ENCODE measurements at places on chromosomes 5 and 9.

GRCh38 chr5:100904259-100904861, 1.3 kb upstream of the ST8SIA4 start:
- no peak for DNase-seq

DNA sequence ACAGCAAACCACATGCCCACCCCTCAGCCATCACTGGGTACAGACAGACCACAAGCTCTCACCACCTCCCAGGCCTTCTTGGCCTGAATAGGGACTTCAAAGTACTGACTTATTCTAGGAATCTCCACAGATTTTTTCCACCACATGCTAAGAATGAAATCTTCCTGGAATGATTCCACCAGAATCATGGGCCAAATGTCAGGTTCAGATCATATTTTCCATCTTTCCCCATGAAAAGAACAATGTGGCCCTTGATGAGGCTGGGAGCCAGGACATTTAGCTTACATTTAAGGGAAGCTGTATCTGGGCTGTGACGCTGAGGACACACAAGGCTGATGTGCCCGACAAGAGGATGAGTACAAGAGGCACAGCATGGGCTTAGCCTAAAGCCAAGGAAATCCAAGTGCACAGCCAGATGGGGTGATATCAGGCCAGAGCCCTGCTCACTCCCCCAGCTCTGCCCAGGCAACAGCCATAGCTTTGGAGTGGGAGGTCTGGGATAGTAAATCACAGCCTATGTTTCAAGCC, 28.1 kb downstream of the ACSL6 start:
- DNase-seq: peak; percentile 6

- DNase-seq: no peak
Observed at GRCh38 chr5:138605254-138605972, 30.2 kb upstream of the HSPA9 start.

GRCh38 chr9:133844398-133844784, 106.2 kb upstream of the SARDH start:
- DNase-seq: no peak

DNA sequence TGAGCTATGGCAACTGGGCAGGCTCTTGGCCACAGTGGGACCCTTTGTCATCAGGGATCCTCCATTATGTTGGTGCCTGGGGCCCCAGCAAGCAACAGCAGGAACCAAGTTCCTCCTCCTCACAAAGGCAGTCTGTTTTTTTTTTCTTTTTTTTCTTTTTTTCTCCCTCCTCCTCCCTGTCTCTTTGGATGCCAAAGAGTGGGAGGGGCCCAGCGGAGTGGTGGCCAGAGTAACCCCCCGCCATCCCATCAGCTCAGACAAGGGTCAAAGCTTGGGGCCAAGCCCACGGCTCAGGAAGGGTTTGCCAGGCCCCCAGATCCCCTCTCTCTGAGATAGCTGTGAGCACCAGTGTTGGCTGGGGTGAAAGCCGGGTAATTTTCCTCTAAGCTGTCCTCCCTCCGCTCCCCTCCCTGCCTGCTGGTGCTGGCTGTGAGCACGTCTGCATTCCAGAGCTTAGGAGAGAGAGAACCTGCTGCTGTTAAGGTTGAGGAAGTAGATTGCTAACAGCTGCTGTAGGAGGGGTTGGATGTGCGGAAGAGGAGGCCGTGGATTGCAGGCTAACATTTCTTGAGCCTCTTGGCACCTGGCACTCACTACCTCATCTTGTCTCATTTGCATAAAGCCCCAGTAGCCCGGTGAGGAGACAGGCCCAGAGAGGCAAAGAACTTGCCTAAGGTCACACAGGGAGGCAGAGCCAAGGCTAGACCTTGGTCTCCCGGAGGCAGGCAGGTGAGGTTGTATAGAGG, 21.2 kb downstream of the GSN start:
- peak; percentile 86 for DNase-seq

DNA sequence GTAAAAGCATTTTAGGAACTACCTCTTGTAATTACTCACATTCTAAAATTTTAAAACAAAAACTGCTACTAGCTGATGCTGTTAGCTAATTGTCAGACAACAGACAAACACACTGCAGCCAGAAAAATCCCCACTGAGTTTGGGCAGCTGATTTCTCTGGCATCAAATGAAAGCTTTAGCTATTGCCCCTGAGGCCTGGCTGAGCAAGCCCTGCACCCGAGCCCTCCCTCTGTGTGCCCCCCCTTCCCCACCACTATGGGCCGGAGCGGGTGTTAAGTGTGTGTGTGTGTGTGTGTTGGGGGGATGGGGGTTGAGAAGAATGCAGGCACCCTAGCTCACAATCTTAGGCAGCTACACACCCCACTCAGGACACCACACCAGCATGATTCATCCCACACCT, 2.4 kb downstream of the NEUROG1 start:
- no peak for DNase-seq

- DNase-seq: peak; percentile 43
Observed at GRCh38 chr5:218457-219291, 554 bp downstream of the SDHA start.

DNA sequence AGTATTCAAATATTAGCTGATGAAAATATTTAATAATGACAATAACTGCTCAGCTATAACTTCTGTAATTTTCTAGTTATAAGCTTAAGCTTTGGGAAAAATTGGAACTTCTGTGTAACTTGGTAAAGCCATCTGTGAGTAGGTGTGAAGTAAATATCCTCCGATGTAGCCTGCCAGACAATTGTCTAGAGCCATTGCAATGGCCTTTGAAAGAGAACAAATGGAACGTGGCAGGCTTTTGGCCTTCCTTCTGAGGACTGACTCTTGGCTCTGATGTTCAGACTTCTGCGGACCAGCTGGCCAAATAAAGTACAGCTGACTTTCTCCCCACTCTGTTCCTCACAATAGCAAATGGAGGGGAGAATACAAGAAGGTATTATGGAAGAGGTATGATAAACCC, 203.4 kb upstream of the NMUR2 start:
- DNase-seq: no peak

DNA sequence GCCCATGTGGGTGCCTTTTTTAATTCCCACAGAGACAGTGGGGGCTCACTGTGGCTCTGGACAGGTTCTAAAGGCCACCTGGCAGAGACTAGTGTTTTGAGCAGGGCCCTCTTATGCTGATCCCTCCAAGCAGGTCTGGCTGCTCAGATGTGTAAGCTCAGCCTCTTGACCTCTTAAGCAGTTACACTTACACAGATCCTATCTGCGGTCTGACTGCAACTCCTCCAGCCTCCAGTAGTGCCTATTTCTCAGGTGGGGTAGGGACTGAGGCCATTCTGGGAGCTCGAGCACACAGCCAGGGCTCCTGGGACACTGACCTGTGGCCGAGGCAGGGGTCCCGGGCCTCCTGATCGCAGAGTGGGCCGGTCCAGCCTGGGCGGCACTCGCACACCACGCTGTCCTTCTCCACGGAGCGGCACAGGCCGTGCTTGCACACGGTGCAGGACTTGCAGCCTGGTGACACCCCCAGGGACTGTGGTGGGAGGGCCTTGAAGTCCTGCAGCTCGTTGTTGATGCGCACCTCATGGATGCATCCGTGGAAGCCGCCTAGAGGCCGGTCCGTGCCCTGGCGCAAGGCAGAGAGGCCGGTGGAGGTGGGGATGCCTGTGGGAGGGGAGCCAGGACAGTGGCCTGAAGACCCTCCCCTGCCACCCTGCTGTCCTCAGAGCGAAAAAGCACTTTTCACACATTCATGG, 91.9 kb upstream of the PANK3 start:
- no peak for DNase-seq

- DNase-seq: no peak
Observed at GRCh38 chr9:128159522-128159783, 612 bp upstream of the BBLN start.

DNA sequence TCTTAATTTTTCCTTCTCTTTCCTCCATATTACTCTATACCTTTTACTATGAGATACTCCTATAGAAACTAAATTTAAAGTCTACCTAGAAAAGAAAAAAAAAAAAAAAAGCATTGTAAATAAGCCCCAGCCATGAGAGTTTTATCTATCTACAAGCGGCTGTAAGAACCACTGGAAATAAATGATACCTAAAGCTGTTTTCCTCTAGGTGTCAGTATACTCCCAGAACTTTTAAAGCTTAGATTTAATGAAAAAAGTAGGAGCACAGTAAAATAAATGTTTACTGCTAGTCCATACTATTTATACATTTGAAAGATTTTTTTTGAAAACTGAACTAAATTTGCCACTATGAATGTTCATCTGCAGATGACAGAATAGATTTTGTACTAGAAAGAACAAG, 26.2 kb downstream of the TYRP1 start:
- peak; percentile 64 for DNase-seq

GRCh38 chr5:173671121-173671949, 54.9 kb upstream of the BOD1 start:
- no peak for DNase-seq

- DNase-seq: peak; percentile 27
Observed at GRCh38 chr5:179343719-179344430, 1.4 kb downstream of the ADAMTS2 start.

GRCh38 chr9:93008457-93008856, 50.0 kb upstream of the SUSD3 start:
- no peak for DNase-seq

- no peak for DNase-seq
Observed at GRCh38 chr5:1291611-1292080, 3.2 kb downstream of the TERT start.

- no peak for DNase-seq
Observed at GRCh38 chr5:160311491-160312133, 752 bp downstream of the CCNJL start.

DNA sequence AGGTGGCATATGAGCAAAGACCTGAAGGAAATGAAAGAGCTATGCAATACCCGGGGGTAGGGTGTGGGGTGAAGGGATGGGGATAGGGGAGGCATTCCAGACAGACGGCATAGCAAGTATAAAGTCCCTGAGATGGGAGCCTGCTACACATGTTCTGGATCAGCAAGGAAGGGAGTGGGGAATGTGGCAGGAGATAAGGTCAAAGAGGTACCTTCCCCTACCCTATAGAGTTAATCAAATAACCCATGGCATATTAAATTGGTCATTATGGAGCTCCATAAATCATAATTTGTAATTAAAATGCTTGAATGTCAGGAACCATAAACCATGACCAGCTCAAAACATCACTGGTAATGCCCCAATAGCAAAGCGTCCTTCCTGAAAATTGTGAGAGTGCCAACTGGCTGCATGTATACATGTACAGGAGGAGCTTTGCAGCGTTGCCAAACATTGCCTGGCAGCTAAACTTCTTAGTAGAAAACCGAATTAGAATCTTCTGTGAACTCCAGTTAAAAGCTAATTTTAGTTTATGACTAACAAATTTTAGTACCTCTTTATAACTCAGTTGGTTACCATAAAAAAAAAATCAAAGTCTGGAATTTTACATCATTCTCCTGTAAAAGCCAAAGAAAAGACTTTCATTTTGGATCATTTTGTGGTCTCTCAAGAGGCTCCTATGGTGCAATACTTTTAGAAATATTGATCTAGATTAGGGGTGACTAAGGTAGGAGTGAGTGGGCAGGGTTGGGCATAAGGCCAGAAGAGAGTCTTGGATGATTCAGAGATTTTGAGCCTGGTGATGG, 4.7 kb downstream of the DNAI1 start:
- DNase-seq: peak; percentile 91

DNA sequence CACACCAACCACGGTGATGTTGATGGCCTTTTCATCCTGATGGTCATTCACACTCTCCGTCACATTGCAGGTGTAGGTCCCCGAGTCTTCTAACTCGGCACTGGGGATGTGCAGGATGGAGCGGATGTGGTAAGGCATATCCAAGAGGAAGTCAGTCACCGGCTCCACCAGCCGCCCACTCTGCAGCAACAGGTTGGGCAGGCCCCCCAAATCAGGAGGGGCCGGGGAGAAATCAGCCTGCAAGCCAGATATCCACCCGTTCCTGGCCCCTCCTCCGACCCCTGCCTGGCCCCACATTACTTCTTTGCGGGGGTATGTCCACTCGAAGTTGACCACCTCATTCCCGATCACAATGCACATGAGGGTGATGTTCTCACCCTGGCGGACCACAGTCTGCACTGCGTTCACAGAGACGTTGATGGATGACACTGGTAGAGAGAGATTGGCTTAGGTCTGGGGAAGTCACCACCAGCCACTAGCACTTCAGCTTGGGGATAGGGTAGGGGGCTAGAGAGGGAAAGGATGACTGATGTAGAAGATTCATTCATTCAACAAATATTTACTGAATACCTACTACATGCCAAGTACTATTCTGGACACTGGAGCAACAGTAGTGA, 22.0 kb downstream of the PDGFRB start:
- no peak for DNase-seq

DNA sequence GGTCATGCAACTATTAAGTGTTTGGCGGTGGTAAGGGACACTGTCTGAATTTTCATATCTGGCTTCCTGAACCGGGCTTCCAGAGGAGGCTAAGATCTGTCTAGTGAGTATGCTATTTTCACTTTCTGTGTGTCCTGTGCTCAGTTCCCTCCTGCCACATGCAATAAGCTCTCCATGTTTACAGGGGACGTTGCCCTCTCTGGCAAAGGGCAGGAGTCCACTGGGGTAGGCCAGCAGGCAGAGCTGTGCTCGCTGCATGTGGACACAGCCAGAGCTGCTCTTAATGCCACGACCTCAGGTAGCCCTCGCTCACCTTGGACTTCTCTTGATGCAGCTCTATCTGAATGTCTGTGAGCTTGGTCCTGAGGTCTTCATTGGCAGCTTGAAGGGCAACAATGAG, 111.2 kb downstream of the JAKMIP2 start:
- DNase-seq: no peak

- DNase-seq: no peak
Observed at GRCh38 chr5:177233206-177233605, 70.3 kb downstream of the RAB24 start.

GRCh38 chr9:93922535-93922934, 32.6 kb downstream of the BARX1 start:
- DNase-seq: no peak

GRCh38 chr9:129221233-129221632, 43.2 kb upstream of the IER5L start:
- DNase-seq: no peak

- peak; percentile 6 for DNase-seq
Observed at GRCh38 chr5:128155776-128156175, 72.2 kb downstream of the SLC12A2 start.

DNA sequence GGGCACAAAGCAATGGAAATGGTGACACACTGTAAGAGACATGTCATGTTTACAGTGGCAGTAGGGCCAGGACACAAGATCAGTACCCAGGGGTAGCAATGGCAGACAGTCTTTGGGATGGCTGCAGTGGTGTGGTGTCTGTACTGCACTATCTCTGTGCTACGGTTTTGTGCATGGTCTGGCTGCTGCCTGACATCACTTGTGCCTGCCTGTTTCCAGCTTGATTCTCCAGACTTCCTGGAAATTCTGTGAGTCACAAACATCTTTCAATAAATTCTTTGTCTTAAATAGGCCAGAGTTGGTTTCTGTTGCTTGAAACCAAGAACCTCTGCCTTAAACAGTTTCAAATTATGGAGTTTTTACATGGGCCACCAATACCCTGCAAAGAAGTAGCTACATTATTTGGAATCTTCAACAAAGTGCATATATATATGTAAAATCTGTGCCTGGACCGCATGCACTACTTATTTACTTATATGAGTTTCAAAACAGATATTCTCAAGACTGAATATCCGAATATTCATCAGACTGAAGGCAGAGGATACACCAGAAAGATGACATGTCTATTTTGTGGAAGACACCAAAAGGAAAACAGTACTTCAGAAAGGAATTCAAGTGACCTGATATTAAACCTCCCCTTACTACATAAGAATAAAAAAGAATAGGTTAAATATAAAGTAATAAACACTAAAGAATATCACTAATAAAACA, 188.1 kb downstream of the RFX3 start:
- peak; percentile 70 for DNase-seq

Measured in amniotic epithelial cell (primary cell).